ENCODE measurements at places on chromosomes 7 and 10.

- DNase-seq = no peak
Observed at GRCh38 chr10:102585026-102585425, 59.3 kb upstream of the TRIM8 start.

GRCh38 chr10:112094984-112095383, 88.6 kb downstream of the GPAM start:
- DNase-seq = no peak

DNA sequence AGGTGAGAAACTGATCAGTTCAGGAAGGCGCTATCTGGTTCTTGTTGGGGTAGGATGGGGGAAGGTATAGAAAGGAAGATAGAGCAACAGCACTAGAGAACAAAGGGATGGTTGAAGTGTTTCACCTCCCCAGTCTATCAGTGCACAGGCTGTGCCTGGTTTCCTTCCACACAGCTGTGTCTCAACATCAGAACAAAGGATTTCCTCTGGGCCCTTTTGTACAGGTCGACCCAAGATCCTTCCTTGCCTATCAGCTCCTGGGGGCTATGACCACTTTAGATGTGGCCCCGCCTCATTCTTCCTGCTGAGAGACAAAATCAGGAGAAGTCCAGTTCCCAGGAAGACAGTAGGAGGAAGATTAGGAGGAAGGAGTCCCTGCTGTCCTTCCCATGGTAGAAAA, 65.6 kb downstream of the NAMPT start:
- DNase-seq = no peak

DNA sequence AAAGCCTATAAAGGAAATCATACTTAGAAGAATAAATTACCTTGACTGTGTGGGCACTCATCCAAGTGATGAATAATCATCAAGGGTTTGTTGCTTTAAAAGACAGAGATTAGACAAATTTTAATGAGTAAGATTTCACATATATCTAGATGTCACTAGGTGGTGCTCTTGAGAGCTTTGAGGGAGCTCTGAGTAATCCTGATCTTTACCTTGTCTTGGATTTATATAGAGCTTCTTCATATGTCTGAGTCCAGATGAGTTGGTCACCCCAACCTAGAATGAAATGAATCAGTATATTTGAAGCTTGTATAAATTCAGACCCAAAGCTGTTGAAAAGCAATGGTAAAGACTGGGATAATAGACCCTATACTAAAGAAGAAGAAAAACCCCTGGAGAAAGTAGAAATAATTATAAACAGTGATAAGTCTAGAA, 3.7 kb downstream of the AGR2 start:
- DNase-seq = no peak

GRCh38 chr7:130277763-130278643, 11.3 kb downstream of the CPA2 start:
- no peak for DNase-seq

- no peak for DNase-seq
Observed at GRCh38 chr10:7611909-7612308, 54.9 kb downstream of the ITIH5 start.

DNA sequence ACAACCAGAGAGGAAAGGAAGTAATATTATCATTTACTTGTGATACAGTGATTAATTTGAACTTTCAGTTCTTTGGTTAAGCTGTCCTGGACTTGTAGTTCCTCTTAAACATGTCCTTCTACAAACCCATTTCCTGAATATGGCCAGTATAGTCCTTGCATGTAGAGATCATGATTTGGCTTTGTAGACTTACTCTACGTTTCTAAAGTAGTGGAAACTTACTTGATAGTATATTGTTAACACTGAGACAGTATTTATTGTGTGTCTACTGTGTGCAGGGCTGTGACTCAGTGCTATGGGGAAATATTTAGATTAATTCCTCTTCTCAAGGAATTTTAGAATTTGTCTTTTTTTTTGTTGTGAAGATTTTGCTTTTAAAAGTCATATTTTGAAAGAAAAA, 109.5 kb downstream of the NRF1 start:
- DNase-seq = no peak

- no peak for DNase-seq
Observed at GRCh38 chr10:71368643-71369042, 28.1 kb upstream of the CDH23 start.

- DNase-seq = no peak
Observed at GRCh38 chr10:89648074-89648473, 3.0 kb upstream of the PANK1 start.

DNA sequence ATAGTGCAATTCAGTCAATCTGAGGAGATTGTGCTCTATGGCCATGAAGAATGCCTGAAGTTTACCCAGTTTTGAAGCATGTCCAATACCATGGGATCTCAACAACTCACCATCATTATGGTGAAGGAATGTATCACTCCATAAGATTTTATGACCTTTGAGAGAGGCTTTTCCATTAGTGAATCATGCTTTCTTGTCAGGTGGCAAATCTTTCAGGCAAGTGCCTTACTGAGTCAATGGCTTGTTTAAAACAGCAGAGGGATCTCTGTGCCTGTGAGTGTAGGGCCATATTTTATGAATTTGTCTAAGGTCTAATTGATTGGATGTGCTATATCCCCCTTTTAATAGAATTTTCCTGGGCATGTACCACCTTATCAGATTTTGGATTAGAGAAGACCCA, 131.5 kb downstream of the CCDC7 start:
- no peak for DNase-seq

DNA sequence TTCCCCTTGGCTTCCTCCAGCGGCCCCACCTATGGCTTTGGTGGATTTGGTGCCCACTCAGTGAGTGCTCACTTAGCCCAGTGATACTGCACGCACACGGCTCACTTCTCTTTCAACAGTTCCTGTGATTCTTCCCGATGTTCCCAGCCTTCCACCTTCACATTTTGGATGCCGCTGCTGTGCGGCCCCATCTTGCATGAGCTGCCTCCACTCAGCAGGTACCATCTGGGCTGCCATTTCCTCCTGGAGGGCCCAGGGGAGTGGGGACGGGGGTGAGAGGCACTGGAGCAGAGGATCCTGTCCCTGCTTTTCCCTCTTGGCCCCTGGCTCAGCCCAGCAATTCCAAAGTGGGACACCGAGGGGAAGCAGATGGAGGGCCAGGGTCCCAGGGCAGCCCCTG, 323.3 kb upstream of the ZNF32 start:
- DNase-seq = no peak

- DNase-seq = no peak
Observed at GRCh38 chr10:3046981-3047547, 20.3 kb upstream of the PFKP start.

DNA sequence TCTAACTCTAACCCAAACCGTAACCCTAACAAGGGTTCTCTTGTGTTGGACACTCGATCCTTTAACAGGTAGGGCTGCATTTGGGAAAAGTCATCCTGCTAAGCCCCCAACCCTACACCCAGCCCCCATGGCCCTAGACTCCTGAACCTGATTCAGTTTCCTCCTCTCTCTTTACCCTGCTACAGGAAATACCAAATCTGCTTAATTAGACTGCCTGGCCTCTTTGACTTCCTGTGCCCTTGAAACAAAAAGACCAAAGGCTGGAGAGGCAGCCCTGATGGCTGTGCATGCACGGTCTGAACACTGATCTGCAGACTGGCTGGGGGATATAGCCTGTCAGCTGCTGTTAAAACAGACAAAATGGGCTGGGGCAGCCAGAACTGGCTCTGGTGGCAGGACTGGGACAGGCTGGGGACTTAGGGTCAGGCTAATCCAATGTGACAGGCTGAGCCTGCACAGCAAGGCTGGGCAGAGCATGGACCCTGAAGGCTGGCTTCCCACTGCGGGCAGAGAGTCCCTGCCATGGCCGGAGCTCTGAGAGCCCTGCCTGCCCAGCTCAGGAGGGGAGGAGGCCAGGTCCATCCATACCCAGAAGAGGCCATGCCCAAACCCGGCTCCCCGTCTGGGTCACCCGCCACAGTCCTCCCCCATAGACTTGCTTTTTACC, 51.0 kb upstream of the MSMB start:
- no peak for DNase-seq

DNA sequence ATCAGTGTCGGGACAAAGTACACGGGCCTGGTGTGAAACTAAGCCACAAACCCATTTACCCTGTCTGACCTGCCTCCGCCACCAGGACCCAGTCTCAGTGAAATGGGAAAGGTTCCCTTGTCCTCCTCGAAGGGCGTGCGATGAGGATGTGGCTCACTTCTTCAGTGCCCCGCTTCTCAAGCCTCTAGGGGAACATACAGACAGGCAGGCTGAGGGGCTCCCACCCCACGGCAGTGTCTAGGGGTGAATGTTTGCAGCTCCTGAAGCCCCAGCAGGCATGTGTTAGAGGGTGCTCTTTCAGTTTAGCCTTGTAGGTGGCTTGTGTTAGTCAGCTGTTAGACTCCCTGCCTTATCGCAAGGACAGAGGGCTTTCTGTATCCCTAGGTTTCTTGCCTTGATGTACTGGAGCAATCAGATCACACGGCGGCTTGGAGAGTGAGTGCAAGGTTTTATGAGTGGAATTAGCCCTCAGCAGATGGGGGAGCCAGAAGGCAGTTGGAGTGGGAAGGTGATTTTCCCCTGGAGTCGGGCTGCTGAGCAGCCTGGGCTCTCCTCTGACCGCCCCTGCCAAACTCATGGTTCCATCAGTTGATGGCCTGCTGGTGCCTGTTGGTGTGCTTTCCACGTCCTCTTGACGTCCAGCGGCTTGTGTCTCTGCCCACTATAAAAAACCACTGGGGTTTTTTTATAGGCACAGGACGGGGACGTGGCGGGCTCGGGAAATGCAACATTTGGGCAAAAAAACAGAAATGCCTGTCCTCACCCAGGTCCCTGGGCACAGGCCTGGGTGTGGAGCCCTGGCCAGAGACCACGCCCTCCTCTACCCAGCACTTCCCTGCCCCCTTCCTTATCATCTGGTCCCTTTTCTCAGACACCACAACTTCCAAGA, 759 bp downstream of the NUDT1 start:
- no peak for DNase-seq
